ENCODE measurements at places on chromosomes 3 and 15.
A peak's percentile ranks its signal among the peaks of the same experiment; 100 is the strongest.

GRCh38 chr3:14319654-14320182 is 82.7 kb upstream of the SLC6A6 start:
- DNase-seq = peak; percentile 65

GRCh38 chr3:31810991-31811433 is 170.1 kb downstream of the OSBPL10 start:
- no peak for DNase-seq

DNA sequence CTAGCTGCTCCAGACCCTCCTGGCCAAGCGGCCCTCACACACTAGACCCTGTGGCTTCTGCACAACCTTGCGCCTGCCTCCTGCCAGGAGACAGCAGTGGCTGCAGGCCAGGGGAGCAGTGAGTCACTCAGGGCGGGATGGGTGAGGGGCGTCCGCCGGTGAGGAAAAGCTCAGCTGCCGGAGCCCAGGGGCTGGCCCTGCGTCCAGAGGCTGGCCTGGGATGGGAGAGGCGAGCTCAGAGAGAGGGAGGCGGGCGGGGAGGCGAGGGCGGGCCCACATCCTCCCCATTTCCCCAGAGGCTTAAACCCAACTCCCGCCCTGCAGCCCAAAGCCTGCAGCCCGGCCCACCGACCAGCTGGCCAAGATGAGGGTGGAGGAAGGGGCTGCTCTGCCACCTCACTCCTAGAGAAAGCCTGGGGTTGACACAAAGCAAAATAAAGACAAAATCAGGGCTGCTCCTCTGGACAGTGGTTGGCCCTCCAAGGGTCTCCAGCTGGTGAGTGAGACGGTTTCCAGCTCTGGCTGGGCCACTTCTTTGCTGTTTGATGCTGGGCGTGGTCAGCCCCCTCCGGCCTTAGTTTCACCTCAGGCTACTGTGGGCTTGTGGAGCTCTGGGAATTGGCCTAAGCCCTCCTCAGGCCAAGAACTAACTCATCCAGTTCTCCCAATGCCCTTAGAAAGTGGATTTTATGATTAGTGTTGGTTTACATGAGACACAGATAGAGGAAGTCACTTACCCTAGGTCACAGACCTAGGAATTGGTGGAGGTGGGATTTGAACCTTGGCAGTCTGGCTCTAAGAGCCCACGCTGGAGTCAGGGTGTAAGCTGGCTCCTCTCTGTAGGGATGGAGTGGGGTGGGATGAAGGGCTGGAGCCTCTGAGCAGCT is 50.6 kb downstream of the IQSEC1 start:
- peak; percentile 86 for DNase-seq

DNA sequence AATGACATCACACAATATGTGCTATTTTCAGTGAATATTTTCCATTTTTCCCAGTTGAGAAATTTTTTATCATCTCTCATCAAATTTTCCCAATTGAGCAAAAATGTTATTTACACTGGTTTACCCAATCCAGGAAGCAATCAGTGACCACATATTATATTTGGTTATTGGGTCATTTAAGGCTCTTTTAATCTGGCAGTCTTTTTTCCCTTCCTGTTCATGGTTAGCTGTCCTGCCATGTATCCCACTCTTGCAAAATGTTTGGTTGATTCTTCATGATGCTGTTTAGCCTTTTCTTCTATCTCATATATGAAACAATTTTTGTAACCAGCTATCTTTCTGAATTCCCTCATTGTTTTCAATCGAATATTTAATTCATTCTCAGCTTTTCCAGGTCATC is 626.0 kb downstream of the RBMS3 start:
- DNase-seq = no peak

- no peak for DNase-seq
Observed at GRCh38 chr3:67296039-67296892, 298.2 kb downstream of the KBTBD8 start.

DNA sequence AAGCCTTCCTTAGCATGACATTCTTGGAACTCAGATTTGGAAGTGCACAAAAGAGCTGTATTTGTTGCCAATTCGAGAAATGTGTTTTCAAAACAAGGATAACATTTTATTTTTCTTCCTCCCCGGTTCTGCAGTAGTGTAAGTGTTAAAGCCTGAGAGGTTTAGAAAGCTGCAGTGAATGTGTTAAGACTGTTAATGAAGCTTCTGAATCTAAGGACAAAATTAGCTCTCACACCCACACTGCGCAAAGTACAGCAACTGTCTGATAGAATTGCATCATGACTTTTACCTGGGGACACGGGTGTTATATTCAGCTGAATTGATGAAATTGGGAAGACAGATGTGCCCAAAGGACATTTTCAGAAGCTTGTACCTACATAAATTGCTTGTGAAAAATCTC is 344.4 kb downstream of the CADM2 start:
- no peak for DNase-seq
